ENCODE measurements at places on chromosomes 2 and 18. TPM values are rescaled to one million over a fixed set of nuclear protein-coding genes. Genes with fewer than 3 reads are reported as not detected.

The UGT1A8 gene
- not detected for total RNA-seq

The HOXD8 gene
- 16.8 TPM for total RNA-seq

GRCh38 chr2:203867561-203868200, at the start of gene CTLA4:
TSS of gene CTLA4 (plus strand) at chr2:203867771. CDS start at chr2:203867943, 172 bp downstream.
- no peak within 1 kb of the TSS for H3K4me3 ChIP-seq
- DNase-seq, result no peak
- H3K27ac ChIP-seq, result no peak within 1 kb of the TSS
- no peaks in the 10 kb centered on the region for H3K4me1 ChIP-seq
- H3K27me3 ChIP-seq, result 0 out of 2 replicates have a peak, but pooled peaks cover 4% of the 10 kb centered on the region
- no peaks in the 10 kb centered on the region for H3K36me3 ChIP-seq

The POTEE gene
- 0.05 TPM for total RNA-seq
